ENCODE measurements at places on chromosomes 7 and 10.
A peak's percentile ranks its signal among the peaks of the same experiment; 100 is the strongest.

DNA sequence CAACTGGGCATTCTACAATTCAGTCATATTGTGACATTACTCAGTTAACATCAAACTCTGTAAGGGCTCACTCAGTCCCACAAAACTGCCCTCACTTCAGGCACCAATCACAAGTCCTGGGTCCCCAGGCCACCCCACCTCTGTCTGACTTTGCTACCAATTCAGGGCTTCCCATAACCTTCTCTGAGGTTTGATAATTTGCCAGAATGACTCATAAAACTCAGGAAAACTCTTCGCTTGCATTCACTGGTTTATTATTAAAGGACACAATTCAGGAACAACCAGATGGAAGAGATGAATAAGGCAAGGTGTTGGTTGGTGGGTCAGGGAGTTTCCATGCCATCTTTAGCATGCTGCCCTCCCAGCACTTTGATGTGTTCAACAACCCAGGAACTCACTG is 41.3 kb downstream of the AVL9 start:
- no peak for DNase-seq

DNA sequence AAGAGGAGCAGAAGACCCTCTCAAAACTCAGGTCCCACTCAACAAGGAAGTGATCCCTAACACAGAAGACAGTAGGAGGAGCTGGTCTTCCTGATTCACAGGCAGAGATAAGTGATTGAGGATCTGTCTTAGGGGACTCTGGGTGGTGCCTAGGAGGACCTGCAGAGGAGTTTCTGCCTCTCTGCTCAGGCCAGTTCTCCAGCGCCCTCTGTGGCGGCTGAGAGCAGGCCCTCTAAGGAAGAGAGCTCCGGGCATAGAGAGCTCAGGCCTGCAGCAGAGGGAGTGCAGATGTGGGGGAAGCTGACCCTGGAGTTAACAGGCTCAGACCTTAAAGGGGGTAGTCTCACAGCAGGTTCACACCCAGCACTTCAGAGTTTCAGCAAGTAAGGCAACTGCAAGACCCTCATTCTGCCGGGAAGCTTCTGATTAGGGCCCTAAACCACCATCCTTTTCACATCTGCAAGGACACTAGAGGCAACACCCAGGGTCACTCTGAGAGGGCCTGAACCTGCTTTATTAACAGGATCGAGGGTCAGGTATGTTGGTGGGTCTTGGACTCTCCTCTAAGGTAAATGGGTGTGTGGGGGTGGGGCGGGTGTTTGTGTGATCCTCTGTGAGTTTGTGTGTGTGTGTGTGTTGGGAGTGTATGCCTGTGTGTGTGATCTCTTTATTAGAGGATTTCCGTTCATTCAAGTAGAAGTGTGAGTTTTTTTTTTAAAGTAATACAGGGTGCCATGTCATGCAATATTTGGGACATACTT is 57.6 kb upstream of the TARP start:
- peak; percentile 83 for DNase-seq

- DNase-seq, result peak; percentile 7
Measured at GRCh38 chr7:2017914-2018568, 214.7 kb downstream of the MAD1L1 start.

- DNase-seq, result no peak
Measured at GRCh38 chr10:101217044-101217425, 12.2 kb downstream of the LBX1 start.

DNA sequence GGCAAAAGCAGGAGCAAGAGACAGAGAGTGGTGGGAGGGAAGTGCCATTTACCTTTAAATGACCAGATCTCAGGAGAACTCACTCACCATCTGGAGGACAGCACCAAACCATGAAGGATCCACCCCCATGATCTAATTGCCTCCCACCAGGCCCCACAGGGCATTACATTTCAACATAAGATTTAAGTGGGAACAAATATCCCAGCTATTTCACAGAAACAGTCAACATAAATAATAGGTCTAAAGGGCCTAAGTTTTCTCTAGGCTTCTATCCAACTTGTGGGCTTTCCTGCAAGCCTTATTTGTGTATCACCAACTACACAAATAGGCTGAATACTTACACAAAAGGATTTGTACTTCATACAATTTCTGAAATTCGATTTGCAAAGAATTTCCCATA is 196.8 kb upstream of the POT1 start:
- DNase-seq, result no peak

DNA sequence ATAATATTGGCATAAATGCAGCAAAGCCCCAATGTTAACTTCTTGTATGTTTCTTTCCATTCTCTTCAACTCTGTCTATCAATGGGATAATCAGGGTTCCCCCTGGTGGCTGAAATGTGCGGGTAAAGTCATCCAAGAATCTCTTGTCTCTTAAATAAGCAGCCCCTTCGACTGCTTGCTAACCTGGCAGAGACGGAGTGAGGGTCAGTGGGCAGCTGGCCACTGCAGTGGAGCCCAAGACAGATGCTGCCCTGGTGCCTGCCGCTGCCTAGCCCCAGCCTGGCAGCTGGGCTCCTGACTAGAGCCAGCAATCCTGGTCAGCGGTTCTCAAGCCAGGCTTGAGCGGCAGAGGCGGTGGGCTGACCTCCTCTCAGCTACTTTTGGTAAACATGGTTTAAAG is 248.9 kb downstream of the COBL start:
- DNase-seq, result peak; percentile 83
